ENCODE measurements at places on chromosomes 3 and 15. TPM values are rescaled to one million over a fixed set of nuclear protein-coding genes. Genes with fewer than 3 reads are reported as not detected.

- DNase-seq = no peak
These were observed 68.2 kb downstream of the SIDT1 start for GRCh38 chr3:113600418-113601182.

DNA sequence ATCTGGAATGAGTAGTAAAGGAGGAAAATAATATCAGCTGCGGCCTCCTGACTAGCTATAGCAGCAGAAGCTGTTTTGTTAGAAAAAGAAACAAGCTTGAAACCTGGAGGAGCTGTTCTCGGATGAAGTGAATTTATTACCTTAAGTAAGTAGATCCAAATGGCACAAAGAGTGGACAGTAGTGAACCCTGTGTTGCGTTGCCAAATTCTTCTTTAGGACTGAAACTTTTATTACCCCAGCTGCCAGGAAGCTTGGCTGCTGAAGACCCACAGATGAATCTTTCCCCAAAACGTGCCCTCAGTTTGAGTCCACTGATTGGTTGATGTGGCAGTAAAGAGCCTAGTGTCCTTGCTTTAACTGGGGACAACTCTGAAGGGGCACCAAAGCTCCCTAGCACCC is 366.8 kb upstream of the GBE1 start:
- DNase-seq = no peak

DNA sequence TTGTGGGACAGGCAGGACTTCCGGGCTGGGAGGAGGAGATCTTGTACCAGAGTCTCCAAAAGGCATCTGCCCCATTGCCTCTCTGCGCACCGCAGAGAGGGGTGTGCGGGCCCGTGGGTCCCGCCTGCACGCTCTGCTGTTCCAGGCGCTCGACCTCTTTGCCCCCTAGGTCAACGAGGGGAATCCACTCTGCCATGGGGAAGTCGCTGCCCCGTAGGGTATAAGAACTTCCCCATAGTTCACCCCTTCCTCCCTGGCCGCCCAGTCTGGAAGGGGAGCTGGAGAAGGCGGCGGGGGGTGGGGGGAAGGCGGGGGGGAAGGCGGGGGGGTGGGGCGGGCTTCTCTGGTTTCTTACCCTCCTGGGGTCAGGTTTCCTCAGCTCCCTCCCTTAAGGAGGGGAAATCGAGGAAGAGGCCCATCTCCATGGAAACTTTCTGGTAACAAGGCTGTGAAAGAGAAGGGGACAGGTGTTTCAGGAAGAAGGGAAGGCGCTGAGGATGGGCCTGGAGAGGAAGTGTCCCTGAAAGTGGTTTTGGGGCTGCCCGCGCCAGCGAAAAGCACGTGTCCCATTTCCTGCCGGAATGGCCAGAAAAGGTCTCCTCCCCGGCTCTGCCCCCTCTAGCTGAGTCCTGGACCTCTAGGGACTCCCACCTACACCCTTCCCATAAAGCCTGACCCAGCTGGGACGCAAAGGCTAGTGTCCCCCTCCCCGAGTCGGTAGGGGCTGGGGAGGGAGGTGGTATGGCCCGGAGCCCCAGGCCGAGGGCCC is 27.5 kb downstream of the NR1I2 start:
- peak; percentile 60 for DNase-seq

GRCh38 chr15:80578206-80578595 is 116.9 kb upstream of the ABHD17C start:
- no peak for DNase-seq

- DNase-seq = peak; percentile 80
These were observed 509.3 kb upstream of the PPP2R3A start for GRCh38 chr3:135456108-135456790.

DNA sequence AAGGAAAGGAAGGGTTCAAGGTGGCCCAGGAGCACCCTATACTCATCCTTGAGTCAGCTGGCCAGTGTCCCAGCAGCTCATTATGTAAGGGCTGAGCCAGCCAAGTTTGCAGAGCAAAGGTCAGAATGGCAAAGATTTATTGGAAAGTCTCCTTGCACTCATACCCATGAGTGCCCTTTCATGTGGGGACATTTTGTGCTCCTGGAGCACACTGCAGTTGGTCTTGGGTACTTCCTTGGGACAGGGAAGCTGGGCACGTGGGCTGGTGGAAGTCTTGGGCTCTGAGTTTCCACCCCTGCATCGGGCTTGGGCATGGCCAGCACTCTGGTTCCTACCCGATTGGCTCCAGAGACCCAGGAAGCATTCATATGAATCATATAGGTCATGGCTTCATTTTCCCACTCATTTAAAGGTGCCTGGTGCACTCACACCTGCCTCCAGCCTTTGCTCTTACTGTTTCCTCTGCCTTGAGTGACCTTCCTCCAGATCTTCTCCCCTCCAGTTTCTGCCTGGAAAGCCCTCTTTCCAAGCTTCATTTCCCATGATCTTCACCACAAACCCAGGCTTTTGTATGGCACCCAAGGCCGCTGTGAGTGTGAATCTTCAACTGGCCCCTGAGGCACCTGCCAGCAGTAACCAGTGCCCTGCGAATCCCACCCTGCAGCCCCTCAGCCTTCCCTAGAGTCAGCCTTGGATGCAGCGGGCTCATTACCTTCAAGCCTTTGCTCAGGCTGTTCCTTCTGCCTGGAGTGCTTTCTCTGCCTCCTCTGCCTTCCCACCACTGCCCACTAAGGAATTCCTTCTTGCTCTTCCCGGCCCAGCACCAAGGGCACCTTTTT is 10.5 kb upstream of the PRKCD start:
- DNase-seq = no peak

DNA sequence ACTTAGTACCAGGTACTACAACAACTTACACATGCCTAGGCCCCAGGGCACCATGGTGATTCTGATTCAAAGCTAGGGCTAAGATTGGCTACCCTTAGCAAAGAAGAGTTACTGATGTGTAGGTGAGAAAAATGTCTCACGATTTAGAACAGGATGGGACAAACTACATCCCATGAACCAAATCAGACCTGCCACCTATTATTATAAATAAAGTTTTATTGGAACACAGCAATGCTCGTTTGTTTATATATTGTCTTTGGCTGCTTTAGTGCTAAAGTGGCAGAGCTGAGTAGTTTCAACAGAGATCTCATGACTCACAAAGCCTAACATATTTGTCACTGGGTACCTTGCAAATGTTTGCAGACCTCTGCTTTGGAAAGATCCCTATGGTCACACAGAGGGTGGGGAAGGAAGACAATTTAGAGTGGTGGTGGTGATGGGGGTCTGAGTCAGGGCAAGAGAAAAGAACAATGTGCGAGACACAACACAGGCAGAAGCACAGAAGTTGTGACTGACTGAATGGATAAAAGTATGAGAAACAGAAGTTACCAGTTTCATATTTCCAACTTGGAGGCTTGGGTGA is 770.6 kb upstream of the CFAP20DC start:
- DNase-seq = no peak

DNA sequence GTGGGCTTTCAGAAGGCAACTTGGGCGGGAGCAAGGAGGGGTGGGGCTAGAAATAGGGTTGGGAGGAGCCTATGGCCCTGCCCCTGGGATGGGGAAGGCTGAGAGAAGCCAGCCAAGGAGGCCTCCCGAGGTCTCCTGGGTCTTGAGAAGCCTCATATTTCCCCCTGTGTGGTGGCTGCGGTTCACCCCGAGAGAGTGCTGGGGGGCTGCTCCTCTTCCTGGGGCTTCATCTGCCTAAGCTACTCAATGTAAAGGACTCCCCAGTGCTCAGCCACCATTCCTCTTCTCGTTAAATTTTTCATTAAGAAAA is 174.3 kb downstream of the SMAD6 start:
- DNase-seq = peak; percentile 76

GRCh38 chr3:32104492-32104891 is 1.9 kb upstream of the GPD1L start:
- no peak for DNase-seq

GRCh38 chr3:16912400-16913263 is 27.9 kb downstream of the PLCL2 start:
- DNase-seq = no peak

DNA sequence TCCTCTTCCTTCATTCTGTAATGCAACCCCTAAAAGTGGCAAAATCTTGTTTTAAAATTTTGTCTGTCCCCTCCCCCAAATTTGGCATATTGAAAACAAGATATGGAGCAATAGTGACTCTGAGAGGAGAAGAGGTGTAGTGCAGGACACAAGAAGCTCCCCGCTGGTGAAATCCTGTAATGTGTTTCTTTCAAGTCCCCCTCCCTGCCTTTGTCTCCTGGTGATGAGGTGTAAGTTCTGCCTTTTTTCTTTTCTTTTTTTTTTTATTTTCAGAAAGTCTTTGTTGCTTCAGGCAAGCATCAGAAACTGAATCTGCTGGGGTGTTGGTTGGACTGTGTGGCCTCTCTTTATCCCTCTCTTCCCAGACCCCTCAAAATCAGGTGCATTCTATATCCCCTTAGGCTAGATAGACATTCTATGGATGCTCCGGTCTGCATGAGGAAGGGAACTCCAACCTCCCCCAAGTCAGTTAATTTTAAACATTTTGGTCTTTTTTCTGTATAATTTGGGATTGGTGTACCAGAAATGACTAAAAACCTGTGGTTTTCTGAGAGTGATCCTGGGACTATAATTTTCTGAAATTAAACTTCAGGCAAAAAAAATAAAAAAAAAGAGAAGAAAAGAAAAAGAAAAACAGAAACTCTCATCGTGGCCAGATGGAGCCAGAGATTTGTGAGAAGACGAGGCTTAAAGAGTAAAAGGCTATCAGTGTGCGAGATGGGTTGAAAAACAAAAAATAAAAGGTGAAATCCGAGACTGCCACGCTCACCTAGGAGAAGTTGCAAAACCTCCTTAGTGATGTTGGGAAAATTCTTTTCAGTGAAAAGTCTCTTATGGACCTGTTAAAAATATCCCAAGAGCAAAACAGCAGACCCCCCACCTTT is 21.4 kb downstream of the ACKR2 start:
- DNase-seq = peak; percentile 68

DNA sequence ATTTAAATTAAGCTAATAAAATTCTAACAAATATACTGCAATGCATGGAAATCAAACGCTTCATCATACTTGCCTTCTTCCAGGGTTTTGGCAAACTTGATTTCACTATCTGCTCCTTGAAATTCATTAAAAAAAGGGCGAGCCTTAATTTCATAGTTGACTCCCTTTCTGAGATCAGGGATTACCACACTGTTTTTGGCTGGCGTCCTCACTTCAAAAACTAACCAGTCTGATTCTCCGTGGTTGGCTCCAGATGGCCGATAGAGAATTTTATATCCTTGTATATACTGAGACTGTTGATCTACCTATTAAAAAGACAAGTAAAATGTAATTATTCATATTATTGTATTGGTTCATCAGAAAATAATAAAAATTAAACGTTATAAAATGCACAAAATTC is 1106.8 kb downstream of the ROBO1 start:
- no peak for DNase-seq

DNA sequence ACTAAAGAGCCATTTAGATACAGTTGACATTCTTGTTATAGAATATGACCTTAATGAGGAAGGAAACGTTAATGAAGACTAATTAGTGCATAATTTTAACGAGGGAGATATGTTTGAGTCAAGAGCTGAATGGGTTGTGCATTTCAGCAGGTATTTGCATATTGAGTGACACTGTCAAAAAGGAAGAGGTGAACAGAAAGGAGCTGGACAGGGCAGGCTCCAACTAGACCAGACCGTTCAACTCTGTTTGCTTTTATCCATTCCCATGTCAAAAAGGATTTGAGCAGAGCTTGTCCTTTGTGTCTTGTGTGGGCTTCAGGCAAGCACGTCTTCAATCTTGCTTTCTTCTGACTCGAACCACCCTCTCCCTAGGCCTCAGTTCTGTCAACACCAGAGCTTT is 40.7 kb downstream of the B3GALNT1 start:
- DNase-seq = no peak

DNA sequence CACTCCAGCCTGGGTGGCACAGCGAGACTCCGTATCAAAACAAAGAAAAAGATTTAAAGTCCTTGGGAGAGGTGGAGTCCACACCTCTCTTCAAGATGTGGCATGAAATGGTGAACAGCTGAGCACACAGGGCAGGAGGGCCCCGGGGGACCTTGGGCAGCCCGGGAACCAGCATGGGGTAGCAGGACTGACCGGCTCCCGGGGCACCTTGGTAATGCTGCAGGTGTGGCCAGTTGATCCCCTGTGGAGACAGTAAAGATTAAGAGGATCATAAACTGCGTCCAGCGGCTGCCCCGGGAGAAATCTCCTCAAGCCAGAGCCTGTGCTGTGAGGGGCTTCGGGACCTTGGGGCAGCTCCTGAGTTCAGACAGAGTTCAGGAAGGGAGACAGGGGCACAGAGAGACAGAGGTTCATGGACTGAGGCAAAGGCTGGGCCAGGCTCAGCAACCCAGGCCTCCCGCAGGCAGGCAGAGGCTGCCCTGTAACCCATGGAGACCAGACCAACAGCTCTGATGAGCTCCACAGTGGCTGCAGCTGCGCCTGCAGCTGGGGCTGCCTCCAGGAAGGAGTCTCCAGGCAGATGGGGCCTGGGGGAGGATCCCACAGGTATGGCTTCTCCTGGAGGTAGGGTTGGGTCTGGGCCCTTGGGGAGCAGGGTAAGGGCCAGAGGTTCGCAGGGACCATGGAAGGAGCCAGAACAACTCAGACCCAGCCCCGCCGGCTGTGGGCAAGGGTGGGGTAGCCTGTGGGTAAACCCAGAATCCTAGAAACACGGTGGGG is at the start of gene NR2E3:
NR2E3 (plus strand) TSS at position 299 of the 780 bp plus-strand sequence; CDS start at position 489, 190 bp downstream.
- DNase-seq = no peak

- DNase-seq = no peak
These were observed 115.1 kb upstream of the FAM174B start for GRCh38 chr15:92770641-92771040.

DNA sequence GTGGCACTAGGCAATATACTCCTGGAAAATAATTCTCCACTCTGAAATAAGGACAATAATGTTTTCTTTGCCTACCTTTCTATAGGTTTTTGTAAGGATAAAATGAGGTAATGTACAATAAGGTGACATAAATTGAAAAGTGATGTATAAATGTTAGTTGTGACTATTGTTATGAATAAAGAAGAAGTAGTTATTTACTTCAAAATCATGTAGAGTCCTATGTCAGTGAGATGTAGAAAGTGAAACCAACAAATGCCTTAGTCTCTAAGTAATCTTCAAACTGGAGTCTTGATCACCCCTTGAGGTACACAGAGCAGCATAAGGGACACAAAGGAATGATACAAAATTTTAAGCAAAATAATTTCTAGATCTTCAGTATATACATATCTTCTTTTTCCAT is 60.3 kb upstream of the TP63 start:
- no peak for DNase-seq

GRCh38 chr15:96849271-96849900 is 518.9 kb downstream of the NR2F2 start:
- no peak for DNase-seq

The MBD4 gene
- total RNA-seq = 25.1 TPM

The SPSB4 gene
- total RNA-seq = 35.1 TPM

The STARD9 gene
- total RNA-seq = 2.8 TPM

The ZNF502 gene
- 0.62 TPM for total RNA-seq

The PAQR9 gene
- total RNA-seq = 0.21 TPM

The SMCO1 gene
- not detected for total RNA-seq

The HRG gene
- total RNA-seq = 0.14 TPM

The CORO2B gene
- total RNA-seq = 5.4 TPM

The CHRFAM7A gene
- total RNA-seq = 2.2 TPM

The SLC12A1 gene
- 0.26 TPM for total RNA-seq

Data from H7 (cell line).